ENCODE measurements at places on chromosomes 4 and X.

- DNase-seq, result peak; percentile 1
Measured at GRCh38 chrX:10769195-10769594, 148.8 kb upstream of the MID1 start.

DNA sequence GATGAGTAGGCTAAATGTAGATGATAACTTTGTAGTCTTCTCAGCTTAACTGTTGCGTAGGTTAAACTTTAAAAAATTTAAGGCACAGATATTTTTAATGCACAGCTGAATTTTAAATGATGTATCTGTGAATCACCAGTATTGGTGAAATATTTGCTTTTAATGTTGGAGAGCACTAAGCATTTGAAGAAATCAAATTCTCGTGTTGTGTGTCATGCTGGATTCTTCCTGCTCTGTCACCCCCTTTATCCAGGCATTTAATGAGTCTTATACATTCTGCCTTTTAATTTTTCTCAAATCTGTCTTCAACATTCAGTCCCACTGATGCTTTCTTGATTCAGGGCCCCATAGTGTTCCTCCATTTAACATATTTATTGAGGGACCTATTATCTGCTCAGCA, 76.7 kb downstream of the SLC4A4 start:
- DNase-seq, result no peak

- no peak for DNase-seq
Measured at GRCh38 chrX:136159611-136160025, 12.3 kb downstream of the FHL1 start.

- no peak for DNase-seq
Measured at GRCh38 chrX:16834806-16835205, 35.4 kb downstream of the RBBP7 start.

- DNase-seq, result no peak
Measured at GRCh38 chrX:64202808-64203325, 2.6 kb downstream of the AMER1 start.

DNA sequence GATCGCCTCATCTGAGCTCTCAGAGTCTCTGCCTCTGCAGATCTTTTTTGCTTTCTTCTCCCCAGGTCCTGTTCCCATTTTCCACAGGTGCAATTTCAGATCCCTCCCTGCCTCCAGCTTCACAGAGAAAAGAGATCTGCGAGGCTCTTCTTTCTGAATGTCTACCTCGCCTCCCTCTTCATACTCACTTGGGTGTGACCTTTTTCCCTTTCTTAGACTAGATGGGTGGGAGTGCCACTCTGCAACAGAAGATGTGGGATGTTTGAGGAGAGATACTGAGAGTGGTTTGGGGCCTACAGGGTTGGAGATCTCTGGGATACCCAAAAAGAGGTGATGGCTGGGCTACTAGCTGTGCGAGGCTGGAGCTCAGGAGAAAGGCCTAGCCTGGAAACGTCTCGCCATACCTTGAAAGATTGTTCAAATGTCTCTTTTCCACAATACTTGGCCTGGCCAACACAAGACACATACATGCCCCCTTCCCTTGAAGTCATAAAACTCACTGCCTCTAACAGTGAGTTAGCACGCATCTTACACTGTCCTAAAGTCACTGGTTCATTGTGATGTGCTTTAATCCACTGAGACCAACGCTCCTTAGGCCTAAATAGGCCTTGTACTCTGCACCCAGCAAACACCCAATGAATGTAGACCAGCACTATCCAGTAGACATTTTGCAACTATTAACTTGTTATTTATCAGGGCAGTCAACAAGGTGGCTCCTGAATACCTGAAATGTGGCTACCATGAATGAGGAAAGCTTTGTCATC, 33.6 kb downstream of the IRF2 start:
- DNase-seq, result no peak

DNA sequence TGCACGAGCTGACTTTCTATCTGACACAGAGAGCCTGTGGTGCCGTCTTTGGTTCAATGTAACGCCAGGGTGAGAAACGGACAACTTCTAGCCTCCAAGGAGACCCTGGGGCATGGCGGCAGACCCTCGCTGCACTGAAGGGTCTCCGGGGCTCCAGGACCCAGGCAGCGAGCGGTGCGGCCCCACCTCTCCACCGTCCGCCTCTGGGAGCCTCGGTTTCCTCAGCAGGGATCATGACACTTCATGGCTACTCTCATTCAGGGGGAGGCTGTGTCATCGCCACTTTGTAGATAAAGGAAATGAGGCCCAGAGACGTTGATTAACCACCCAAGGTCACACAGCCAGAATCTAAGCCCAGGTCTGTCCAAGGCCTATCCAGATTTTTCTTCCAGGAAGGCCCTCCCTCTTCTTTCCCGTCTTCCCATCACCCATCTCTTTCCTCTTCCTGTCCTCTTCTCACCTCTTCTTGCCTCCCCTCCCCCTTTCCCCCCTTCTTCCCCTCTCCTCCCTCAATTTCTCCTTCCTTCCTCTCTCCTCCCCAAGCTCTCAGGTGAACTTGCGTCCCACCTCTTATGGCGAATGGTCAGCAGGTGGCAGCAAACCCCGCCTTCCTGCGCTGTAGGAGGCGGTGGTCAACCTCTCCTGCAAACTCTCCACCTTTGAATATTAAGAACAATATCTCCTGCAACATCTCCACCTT, 69.3 kb upstream of the HMX1 start:
- DNase-seq, result no peak

DNA sequence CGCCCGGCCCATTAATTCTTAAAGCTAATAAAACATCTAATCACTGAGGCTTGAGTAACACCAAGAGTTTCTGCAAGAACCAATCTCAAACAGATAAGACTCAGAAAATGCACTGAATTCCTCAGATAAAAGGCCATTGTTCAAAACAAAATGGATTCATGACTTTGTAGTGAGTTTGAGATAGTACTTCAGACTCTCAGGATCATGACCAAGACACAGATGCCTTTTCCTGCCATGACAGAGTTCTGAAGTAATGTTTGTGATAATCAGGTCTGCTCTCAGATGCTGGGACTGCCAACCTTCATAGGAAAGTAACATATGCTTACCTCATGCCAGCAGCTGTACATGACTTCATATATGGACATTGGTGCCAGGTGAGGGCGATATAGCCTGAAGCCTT, 54.6 kb downstream of the NIPAL1 start:
- no peak for DNase-seq

GRCh38 chrX:21666679-21667078, 8.5 kb upstream of the KLHL34 start:
- DNase-seq, result no peak

DNA sequence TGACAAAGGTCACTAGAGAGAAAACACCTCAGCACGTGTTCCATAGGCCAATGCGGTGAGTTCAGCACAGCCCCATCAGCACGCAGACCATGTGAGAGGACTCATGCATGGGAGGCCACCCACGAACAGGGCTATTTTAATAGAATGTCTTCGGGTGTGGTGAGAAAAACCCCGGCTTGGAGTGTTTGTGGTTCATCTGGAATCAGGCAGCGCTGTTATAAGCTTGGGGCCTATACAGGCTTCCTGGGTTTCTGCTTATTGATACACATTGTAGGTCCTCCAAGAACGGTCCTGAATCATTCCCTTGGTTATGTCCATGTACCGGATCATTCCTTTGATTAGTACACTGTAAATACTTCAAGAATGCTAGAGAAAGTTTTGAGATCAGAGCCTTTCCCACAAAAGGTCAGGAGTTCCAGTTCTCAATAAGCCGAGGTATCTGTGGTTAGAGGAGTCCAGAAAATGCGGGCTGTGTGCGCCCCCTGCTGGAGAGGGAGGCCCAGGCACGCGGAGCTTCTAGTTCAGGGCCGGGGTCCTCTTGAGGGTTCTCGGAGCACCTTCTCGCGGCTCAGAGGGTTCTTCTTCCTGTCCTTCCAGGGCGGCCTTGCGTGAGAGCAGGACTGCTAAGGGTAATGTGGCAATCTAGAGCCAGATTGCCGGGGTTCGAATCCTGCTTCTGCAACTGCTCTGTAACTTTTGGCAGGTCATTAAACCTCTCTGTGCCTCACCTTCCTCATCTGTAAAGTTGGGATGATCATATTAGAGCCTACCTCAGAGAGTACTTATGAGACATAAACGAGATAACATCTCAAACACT, 51.8 kb downstream of the TLR10 start:
- peak; percentile 84 for DNase-seq

- no peak for DNase-seq
Measured at GRCh38 chr4:83247415-83248357, 36.9 kb downstream of the COQ2 start.

GRCh38 chrX:8969378-8969777, 64.5 kb downstream of the FAM9B start:
- DNase-seq, result no peak

GRCh38 chr4:124943938-124944337, 231.4 kb upstream of the ANKRD50 start:
- DNase-seq, result no peak

DNA sequence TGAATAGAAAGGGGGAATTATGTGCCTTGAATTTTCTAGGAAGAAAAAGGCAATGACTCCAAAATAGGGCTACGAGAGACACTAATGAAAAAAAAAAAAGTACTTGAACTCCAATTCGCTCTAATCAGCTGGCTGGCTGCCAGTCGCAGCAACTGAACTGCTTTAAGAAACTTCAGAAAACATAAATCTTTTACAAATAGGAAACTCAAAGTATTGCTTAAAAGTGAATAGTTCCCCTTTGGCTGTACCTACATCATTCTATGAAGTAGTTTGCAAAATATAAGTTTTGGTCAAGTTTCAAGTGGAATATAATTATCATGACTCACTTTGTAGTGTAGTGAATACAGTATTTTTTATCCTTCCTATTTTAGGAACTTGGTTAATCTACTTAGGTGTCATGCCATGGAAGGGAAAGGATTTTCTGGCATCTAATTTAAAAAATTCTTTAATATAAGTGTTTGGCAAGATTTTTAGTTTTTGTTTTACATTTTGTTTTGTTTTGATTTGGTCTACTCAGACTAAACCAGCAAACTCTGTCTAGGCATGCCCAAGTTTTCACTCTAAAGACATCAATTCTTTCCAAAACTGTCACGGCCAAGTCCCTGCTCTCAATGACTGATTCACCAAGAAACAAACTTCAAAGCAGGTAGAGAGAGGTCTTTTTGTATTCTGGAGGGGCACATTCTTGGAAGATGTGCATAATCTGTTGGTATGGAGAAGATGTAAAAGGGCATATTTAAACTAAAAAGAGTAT, 382.4 kb upstream of the GALNT7 start:
- DNase-seq, result no peak

DNA sequence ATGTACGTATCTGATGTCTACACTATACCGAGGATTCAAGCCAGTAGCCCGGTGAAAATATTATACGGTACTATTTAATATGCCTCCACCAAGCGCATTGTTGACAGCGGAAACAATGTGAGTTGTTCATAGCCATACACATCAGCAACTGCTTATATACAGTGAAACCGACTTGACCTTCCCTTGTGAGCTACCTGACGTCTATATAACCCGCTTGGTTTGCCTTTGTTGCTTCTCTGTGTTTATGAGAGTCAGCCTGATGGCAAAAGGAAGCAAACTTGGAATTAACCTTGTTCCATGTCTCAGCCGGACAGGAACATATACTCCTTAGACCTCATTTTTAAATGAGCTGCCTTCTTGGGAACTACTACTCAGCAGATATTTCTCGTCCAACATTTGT, 211.8 kb downstream of the DCTD start:
- DNase-seq, result no peak

DNA sequence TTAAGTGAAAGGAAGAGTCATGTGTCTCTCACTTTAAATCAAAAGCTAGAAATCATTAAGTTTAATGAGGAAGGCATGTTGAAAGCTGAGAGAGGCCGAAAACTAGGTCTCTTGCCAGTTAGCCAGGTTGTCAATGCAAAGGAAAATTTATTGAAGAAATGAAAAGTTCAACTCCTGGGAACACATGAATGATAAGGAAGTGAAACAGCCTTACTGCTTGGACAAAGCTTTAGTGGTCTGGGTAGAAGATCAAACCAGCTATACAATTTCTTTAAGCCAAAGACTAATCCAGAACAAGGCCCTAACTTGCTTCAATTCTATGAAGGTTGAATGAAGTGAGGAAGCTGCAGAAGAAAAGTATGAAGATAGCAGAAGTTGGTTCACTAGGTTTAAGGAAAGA, 24.9 kb downstream of the RHOH start:
- DNase-seq, result no peak

- DNase-seq, result no peak
Measured at GRCh38 chr4:52234561-52235440, 183.7 kb downstream of the SPATA18 start.

- no peak for DNase-seq
Measured at GRCh38 chr4:101217353-101218031, 129.8 kb downstream of the PPP3CA start.

DNA sequence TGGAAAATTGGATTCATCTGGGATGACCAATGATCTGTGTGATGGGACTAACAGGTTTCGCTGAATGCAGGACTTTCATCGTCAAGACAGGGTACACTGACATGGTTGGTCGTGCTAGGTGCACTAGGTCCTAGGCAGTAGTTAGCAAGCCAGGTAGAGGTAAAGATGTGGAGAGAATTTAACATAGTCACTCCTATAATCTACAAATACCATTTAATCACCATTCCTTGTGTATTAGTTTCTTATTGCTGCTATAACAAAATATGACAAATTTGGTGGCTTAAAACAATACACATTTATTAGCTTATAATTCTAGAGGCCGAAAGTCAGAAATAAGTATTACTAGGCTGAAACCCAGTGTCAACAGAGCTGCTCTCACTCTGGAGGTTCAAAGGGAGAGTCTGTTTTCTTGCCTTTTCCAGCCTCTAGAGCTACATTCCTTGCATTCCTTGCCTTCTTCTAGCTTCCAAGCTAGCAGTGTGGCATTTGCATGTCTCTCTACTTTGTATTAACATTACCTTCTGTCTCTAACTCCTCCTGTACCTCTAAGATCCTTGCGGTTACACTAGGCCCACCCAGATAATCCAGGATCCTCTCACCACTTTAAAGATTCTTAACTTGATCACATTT, 98.7 kb upstream of the GRIA3 start:
- DNase-seq, result no peak

DNA sequence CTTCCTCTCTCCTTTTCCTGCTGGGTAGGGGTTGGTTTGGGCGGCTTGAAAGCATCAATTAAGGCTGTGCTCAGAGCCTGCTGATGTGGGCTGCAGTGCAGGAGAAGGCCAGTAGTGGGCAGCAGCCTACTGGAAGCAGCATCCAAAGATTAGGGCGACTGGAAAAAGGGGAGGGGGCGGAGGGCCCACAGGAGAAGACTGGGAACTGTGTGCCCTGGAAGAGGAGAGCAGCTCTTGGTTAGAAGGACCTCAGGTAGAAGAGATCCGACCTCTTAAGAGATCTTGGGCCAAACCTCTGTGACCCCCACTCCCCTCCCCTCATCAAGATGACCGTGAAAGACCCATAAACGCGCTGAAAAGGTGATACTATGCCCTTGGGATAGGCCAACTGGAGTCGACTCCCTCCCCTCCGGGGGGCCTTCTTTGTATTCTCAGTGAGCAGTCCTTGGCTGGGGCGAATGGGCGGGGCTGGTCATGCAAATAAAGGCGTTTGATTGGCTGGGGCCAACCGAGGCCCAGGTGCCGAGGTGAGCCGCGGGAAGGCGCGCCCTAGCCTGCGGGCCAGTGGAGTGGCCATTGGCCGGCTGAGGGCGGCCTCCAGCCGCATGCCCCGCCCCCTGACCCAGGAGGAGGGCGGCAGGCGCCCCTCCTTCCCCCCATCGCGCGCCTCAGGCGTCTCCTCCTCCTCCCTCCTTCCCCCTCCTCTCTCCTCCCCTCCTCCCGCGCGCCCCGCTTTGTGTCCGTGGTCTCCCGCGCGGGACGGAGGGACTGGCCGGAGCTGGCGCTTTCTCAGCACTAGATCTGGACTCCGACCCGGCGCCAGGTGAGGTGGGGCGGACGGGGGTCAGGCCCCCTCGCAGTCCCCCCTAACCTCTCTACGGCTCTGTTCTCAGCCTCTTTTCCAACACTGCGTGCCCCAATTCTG, 10.1 kb downstream of the DLG3 start:
- DNase-seq, result peak; percentile 85

- DNase-seq, result no peak
Measured at GRCh38 chr4:101200561-101200960, 146.8 kb downstream of the PPP3CA start.
